Activated naive CD8-positive, alpha-beta T cell treated with anti-CD3 and anti-CD28 coated beads for 36 hours (primary cell): ENCODE measurements at places on chromosomes 7 and 10. TPM values are rescaled to one million over a fixed set of nuclear protein-coding genes. Genes with fewer than 3 reads are reported as not detected.

DNA sequence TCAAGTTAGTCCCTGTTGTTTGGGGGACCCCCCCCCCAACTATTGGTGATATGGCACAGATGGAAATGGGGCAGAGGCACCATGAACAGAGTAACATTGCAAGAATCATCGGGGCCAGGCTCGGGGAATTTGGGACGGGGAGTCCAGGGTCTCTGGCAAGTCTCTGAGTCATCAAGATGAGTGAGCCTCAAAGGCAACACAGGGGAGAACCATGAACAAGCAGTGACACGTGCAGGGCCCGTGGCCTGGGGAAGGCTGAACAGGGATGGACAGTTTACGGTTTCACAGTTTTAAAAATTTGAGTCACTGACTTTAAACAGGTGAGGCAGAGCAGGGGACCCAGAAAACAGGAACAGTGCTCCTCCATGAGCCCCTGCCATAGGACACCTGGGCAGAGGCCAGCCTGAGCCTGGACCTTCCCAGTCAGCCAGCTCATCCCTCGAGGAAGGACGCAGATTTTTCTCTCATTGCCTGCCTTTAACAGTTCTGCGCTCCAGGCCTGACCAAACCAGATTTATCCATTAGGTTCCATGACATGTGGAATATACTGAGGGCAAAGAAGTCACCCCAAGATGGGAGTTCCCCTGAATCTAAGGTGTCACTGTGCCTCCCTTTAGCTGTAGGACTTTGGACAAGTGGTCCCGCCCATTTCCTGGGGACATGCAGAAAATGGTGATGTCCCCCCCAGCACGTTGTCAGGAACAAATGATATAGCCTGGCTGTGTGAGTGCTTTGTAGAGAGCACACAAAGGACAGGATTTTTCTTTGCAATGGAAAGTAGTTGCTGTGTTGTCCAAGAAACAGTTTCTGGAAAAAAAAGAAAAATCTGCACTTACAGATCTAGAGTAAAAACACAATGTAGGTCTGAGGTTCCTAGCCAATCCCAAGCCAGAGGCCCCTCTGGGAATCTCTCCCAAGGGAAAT is 23.8 kb downstream of the CHST15 start:
- H3K27me3 ChIP-seq = no peaks in the 10 kb centered on the region
- peaks cover 7% of the 10 kb centered on the region for H3K4me1 ChIP-seq
- no peak for DNase-seq
- H3K4me3 ChIP-seq = no peak overlapping the region
- no peaks in the 10 kb centered on the region for H3K36me3 ChIP-seq
- H3K27ac ChIP-seq = no peak overlapping the region

DNA sequence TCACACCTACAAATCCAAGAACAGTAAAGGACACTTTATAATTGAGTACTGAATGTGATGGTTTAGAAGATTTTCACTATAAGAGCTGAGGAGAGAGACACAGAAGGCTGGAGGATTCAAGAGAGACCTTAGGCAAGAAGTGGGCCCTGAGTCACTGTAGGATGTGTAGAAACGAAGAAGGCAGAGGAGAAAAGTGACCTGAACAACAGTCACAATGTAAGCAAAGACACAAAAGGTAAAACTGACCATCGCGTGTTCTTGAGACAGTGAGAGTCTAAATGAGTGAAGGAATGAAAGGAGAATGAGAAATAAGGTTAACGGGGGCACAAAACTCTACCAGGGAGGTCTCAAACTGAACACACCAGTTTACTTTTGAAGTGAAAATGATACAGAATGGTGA is 298.2 kb upstream of the LRGUK start:
- no peak for DNase-seq
- no peak overlapping the region for H3K27ac ChIP-seq
- peaks cover 32% of the 10 kb centered on the region for H3K36me3 ChIP-seq
- no peak overlapping the region for H3K4me3 ChIP-seq
- H3K4me1 ChIP-seq = peaks cover 4% of the 10 kb centered on the region

GRCh38 chr7:50119815-50120637 is 27.0 kb upstream of the ZPBP start:
- H3K27me3 ChIP-seq = peaks cover 3% of the 10 kb centered on the region
- peaks cover 3% of the 10 kb centered on the region for H3K4me1 ChIP-seq
- H3K4me3 ChIP-seq = no peak overlapping the region

DNA sequence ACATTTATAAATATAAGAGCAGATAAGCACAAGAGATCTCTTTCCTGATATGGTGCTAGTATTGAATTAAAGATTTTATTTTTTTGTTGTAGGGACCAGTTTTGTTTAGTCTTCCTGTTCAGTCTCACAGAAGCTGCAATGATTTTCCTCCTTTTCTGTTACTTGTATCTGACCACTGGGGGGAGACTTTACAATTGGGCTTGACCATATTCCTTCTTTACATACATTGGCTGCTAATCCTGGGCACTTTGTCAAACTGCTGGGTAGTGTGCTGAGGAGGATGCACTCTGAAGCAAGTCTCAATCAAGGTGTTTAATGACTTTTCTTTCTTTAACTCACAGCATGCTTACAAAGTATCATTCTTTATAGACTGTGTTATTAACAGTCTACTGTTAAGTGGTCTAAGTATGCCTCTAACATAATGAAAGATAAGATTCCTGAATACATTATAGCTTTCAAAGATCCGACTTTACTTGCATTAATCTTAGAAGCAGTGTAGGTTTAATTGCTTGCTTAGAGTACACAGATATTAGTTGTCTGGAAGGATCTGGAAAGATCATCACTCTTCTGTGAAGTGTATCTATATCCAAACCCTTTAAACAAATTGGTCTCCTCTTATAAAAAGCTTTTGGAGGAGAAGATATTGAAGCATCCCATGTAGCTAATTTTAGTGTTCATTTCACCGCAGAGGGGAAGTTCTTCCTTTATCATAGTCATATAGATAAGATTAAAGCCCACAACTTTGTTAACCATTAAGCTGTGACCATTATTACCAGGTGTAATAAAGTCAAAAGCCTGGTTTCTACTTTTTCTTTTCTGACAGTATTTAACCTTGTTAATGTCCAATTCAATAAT is 3.1 kb downstream of the PALS2 start:
- no peaks in the 10 kb centered on the region for H3K36me3 ChIP-seq
- no peak for DNase-seq
- peaks cover 6% of the 10 kb centered on the region for H3K27me3 ChIP-seq
- H3K4me3 ChIP-seq = no peak overlapping the region

DNA sequence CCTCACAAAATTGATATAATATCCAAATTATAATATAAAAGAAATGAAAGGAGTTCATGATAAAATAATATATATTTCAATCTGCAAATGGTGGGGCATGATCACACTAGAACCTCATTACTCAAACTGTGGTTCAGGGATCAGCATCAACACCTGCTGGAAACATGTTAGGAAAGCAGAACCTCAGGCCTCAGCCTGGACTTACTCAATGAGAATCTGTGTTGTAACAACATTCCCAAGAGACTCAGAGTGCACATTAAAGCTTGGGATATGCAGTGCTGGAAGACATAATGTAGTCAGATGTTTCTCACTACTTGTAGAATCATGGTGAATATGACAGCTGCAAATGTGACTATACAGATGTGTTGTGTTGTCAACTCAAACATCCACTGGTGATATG is 81.7 kb upstream of the ITPRID1 start:
- H3K4me1 ChIP-seq = no peaks in the 10 kb centered on the region
- H3K36me3 ChIP-seq = no peaks in the 10 kb centered on the region
- no peak overlapping the region for H3K4me3 ChIP-seq
- no peak for DNase-seq
- H3K27ac ChIP-seq = no peak overlapping the region

- H3K4me1 ChIP-seq = no peaks in the 10 kb centered on the region
- no peak overlapping the region for H3K27ac ChIP-seq
- no peak overlapping the region for H3K4me3 ChIP-seq
- H3K36me3 ChIP-seq = no peaks in the 10 kb centered on the region
- no peak for DNase-seq
Measured at GRCh38 chr7:69035826-69036225, 562.4 kb upstream of the AUTS2 start.

- H3K4me3 ChIP-seq = no peak overlapping the region
- DNase-seq = no peak
- no peaks in the 10 kb centered on the region for H3K27me3 ChIP-seq
- no peaks in the 10 kb centered on the region for H3K4me1 ChIP-seq
- no peaks in the 10 kb centered on the region for H3K36me3 ChIP-seq
Measured at GRCh38 chr7:83824214-83824613, 175.3 kb upstream of the SEMA3E start.

The CALCR gene
- total RNA-seq = not detected

The SLC29A3 gene
- 4.3 TPM for total RNA-seq

The ELOVL3 gene
- total RNA-seq = not detected
